ENCODE measurements at places on chromosomes 11 and 22.

DNA sequence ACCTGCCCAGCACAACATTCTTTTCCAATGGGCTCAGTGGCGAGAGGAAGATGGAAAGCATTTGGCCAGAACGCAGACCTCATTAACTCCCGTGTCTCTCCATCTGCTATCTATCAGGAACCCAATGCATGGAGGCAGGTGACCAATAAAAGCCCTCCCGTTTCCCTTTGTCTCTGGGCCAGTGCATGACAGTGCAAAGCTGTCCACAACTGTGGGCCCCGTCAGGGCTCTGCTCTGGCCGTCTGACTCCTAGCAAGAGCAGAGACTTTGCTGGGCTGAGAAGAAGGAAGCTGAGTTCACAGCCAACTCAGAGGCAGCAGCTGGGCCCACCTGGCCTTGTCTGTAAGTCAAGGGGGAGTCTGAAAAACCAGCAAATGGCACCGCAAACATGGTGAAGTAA, 177.8 kb downstream of the TENM4 start:
- DNase-seq, result no peak

DNA sequence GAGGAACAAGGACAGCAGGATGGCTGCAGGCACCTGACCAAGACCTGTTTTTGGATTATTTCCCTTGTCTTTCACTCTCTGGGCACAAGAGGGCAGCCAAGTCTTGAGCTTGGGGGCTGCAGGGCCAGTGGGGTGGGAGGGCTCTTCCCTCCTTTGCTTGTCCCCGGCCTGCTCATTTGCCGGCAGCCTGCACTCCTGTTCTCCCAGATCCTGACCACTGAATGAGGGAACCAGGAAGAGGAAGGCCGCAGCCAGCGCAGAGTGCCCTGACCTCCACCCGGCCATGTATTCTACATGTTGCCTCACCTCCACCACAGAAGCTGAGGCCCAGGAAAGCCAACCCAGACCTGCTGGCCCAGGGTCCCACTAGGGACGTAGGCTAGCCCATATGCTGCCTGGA, 15.5 kb upstream of the NNMT start:
- DNase-seq, result peak; percentile 42

GRCh38 chr11:93225662-93226061, 27.9 kb upstream of the SLC36A4 start:
- DNase-seq, result peak; percentile 18

GRCh38 chr11:35144136-35144741, 5.3 kb downstream of the CD44 start:
- DNase-seq, result no peak

DNA sequence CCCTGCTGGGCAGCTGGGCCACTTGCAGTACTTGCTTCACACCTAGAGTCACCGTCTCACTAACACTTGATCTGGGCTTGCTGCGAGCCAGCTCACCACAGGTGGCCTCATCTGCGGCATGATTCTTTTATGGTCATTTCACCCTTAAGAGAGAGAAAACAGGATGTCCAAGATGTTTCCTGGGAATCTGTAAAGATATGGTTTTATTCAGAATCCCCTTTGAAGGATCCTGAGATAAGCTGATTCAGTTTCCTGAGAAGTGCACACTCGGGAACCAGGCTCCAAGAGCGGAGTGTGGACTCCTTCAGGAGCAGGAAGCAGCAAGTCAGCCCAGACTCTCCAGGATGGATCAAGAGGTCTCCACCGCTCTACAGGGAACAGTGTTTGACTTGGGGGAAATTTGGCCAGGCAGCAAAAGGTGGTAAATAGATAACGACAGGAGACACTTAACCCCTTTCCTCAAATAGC, 21.8 kb upstream of the TP53AIP1 start:
- peak; percentile 77 for DNase-seq

DNA sequence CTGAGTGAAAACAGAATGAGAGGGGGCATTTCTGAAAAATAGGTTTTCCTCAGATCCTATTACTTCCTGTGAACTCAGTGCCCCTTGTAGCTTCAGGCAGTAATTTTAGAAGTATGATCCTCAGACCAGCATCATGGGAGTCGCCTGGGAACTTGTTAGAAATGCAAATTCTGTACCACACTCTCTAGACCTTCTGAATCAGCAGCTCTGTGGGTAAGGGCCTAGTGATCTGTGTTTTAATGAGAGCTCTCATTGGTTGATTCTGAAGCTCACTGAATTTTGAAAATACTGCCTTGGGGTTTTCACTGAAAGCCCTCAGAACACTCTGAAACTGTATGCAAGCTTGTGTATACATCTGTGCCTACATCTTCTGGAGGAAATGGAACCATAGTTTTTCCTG, 647.2 kb upstream of the ANO5 start:
- DNase-seq, result no peak

DNA sequence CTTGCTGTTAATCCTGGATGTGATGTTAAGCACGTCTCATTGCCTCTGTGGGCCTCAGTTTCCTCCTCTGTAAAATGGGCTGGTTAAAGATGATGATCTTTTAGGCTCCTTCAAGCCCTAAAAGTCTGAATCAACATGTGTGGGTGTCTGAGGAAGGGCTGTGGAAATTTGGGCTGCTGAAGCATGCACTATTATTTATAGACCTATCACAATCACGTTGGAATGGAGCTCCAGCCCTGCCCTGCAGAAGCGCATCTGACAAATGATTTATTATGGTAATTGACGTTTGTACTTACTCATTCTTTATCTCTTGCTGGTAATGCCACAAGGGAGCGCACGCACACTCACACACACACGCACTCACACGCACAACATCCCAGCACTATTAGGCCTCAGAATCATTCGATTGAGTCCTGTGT, 20.4 kb downstream of the P2RX3 start:
- DNase-seq, result no peak

DNA sequence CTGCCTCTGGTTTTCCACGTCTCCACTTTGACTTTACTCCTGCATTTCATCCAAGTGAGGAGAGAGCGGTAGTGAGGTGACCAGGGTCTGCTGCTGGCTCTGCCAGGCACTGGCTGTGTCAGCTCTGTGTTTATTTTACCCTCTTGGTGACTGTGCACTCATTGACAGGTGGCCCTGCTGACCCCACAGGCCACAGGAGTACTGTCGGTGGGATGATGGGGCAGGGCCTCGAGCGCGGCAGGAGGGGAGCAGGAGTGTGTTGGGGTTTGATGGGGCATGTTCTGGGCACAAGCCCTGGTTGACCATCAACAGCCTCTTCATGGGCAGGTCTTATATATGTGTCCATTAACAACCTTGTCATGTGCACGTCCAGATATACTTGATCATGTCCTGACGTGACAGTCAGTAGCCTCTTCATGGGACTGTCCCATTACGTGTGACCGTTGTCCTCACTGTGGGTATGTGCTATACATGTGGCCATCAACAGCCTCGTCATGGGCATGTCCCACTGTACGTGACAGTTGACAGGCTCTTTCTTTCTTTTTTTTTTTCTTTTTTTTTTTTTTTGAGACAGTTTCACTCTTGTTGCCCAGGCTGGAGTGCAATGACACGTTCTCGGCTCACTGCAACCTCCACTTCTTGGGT, 31.4 kb upstream of the ACR start:
- no peak for DNase-seq

GRCh38 chr11:20627701-20628100, 28.3 kb downstream of the SLC6A5 start:
- no peak for DNase-seq

GRCh38 chr11:110958216-110958615, 246.0 kb upstream of the ARHGAP20 start:
- DNase-seq, result no peak

DNA sequence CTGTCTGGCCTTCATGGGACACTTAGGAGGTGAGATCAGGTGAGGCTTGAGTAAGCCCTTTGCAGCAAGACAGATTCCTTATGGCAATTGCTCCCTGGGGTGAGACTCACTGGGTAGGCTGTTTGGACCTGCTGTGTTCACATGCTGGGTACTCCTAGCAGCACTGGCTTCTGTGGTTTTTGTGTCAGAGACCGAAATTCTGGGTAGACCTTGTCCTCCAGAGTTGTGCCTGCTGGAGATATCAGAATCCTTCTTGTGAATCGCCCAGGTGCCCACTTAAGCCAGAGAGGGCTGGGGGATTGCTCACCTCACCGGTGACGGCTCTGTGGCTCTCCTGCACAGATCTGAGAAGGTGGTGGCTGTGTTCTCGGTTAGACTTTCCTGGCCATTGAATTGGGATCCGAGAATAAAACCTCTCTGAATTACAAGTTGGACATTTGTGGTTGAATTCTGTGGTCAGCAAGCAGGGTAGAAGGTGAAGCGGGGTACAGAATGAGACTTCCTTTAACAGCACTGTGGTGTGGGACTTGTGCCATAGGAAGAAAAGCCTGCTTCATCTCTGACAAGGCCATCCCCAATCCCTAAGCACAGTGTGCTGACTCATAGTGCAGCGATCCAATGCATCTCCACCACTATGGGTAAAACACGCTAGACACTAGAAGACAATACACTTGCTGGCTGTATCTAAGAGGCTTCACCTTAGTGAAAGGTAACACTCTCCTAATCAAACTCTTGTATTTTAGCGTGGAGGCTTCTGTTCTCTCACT, 52.5 kb upstream of the TTC12 start:
- no peak for DNase-seq

DNA sequence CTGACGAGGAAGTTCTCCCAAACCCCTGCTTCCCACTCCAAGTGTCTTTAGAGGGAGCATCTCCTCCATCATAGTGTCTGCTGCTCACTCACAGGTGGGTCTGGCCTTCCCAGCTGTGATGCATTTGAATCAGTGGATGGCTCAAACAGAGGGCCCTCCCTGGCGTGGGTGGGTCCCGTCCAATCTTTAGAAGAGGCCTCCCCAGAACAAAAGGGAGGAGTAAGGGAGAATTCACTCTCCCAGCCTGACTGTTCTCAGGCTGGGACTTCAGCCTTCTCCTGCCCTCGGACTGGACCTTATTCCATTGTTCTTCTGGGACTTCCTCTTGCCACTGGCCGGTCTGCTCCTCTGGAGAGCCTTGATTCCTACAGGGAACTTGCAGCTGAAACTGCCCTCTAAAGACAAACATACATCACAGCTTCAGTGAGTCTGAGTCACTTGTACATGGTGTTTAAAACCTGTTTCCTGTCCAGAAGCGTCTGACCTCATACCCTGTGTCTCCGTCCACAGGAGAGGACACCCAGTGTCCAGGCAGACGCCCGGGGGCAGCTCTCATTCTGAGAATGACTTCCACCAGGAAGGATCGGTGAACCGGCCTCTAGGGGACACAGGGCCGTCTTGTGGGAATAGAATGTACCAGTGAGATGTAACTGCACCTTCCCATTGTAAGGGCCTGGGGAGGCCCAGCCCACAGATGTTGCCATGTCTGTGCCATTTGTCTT, 234.7 kb downstream of the BRD1 start:
- DNase-seq, result peak; percentile 83

- DNase-seq, result no peak
Measured at GRCh38 chr11:29485641-29486040, 531.2 kb downstream of the KCNA4 start.

DNA sequence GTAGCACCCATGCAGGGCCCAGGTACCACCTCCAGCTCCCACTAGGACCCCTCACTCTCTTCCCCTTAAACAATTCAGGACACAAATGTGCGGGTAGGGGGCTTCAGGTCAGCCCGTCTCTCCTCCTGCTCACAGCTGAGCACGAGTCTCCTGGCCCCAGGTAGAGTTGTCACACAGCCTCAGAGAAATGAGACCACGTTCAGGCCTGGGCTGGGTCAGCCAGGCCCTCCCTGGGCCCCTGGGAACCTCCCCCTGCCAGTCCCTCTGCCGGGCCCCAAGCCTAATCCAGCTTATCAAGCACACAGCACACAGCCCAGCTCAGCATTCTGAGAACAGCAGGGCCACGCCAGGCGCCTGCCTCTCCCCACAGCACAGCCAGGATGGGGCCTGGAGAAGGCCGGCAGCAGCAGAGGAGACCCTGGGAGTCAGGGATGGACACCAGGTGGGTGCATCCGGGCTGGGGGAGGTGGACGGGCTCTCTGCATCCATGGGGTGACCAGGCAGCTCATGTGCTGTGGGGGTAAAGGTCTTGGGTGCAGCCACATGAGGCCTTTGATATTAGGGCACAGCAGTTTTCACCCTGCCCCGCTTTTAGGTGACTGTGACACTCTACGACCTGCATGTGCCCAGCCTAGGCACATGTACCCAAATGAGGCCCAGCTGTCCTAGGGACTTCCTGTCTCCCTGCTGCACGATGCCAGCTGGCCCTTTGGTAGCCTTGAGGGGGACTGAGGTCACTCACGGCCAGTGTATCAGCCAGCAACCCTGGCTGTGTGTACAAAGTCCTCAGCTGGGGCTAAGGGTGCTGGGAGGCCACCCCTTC, 87.0 kb downstream of the MORC2 start:
- no peak for DNase-seq

DNA sequence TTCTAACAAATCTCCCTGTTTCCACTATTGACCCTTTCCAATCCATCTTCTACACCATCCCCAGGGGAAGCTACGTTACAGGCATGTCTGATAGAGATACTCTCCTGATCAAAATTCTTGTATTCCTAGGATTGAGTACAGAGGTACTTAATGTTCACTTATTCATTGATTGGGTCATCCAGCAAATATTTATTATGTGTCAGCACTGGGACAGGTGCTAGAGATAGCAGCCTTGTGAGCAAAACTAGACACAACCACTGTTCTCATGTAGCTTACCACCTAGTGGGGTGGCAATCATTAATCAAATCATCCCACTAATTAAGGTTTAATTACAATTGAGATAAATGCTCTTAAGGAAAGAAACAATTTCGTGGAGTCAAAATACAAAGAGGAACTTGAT, 9.4 kb upstream of the RTCB start:
- no peak for DNase-seq

DNA sequence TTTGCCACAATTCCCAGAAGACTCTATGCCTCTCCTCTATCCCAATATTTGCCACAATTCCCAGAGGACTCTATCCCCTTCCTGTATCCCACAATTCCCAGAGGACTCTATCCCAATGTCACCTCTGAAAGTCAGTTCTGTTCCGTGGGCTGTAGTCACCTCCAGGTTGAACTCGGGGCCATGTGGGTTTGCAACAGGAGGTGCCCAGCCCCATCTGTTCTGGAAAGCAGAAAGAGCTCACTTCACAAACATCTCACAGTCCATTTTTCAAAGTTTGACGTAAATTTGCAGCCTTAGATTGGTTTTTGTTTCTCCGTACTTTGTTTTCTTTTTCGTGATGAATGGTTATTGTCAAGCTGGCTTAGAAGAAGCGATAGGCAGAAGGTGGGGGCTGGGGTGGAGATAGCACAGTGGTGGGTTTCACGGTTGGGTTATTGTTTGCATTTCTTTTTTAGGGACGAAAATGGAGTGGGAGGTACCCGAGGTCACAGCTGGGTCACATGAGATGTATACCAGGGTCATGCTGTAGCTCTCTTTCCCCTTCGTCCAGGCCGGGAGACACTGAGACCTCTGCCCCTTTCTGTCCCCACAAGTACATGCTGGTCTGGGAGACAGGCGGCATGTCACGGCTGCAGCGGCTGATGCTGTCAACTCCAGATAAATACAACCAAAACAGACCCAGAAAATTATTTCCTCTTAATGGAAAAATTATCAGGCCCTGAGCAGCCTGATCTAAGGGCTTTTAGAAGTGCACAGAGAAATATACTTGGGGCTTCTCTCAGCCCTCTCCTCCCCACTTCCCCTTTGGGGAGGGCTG, 374.5 kb downstream of the CADM1 start:
- DNase-seq, result no peak

- no peak for DNase-seq
Measured at GRCh38 chr11:62922653-62923431, 1.7 kb upstream of the CHRM1 start.
